Endothelial cell (in vitro differentiated cells): ENCODE measurements at places on chromosomes 2 and 18. TPM values are rescaled to one million over a fixed set of nuclear protein-coding genes. Genes with fewer than 3 reads are reported as not detected.

DNA sequence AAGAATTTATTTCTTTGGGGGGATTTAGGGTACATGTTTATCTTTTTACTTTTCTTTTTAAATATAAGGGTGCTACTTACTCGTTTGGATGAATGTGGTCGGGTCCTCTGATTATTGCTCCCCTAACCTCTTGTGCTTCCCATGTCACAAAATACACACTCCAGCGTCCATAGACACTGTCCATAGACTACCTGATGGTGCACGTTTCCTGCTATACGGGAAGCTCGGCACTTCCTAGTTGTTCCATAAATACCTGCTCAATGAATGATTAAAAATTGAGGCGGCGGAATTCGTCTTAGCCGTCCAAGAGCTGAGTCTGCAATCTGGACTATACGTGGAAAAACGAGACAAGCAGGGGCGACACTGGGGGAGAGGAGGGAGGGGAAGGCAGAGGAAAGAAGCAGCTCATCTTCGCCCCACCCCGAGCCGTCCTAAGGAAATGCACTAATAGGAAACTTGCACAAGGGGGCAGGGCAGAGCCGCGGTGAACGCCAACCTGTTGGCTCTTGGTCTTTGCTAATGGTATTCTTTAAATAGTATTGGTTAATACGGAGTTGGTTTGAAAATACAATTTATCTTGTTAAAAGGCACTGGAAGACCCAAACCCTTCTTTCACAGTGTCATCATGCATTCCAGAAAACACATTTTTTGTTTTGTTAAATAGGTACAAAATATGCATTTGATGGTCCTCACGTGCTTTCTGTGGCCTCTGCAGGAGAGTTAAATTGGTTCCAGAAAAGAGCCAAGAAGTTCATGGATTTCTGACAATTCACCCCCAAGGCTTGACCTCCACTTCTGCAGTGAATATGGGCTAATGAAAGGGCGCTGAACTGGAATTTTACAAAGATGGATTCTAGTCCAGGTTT, 73.0 kb upstream of the KCTD1 start:
- peak overlapping the region; percentile 21 for H3K27ac ChIP-seq
- H3K4me1 ChIP-seq, result peaks cover 9% of the 10 kb centered on the region
- H3K27me3 ChIP-seq, result peaks cover 3% of the 10 kb centered on the region
- peak; percentile 57 for DNase-seq

- no peaks in the 10 kb centered on the region for H3K36me3 ChIP-seq
- H3K27ac ChIP-seq, result peak overlapping the region; percentile 88
- no peak for DNase-seq
These were observed 60.5 kb upstream of the PELI1 start for GRCh38 chr2:64204703-64205102.

DNA sequence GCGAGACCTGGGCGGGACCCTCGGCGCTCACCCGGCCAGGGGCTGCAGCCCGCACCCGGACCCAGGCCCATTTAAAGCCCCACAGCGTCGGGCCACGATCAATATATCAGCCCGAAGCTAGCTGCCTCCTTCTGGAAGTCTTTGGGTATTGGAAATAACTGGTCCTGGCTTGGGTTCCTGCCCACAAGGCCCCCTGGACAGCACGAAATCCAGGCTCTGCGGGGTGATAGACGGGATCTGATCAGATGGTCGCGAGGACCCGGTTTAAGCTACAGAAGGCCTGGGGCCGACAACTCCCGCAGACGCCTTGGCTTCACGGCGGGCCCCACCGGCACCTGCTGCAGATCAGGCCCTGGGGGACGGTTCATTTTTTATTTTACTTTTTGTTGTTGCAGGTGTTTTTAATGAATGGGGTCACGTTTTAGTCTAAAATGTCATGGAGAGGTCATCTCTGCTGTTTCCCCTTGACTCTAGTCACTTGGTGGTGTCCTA, 362 bp upstream of the PSTPIP2 start:
- H3K27me3 ChIP-seq, result peaks cover 7% of the 10 kb centered on the region
- no peak for DNase-seq
- peak overlapping the region; percentile 62 for H3K4me3 ChIP-seq
- H3K27ac ChIP-seq, result no peak overlapping the region

TBR1 gene
- total RNA-seq, result 0.08 TPM

DNA sequence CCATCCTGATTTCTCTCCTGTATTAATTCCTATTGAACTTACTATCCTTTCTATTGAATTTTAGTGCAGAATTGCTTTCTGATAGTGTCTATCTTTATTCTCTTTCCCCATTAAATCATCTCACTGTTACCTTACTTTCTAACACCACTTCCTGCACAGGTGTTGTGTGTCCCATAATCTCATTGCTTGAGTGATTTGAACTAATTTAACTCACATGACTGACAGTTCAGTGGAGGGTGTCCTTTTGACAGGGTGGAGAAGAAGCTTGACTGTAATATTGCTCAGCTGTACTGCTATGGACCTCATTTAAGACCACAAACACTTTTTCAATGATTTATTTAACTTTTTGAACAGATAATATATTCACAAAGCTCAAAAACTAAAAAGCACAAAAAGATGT, 211.8 kb downstream of the NRXN1 start:
- H3K27me3 ChIP-seq, result no peaks in the 10 kb centered on the region
- no peak overlapping the region for H3K27ac ChIP-seq
- H3K36me3 ChIP-seq, result no peaks in the 10 kb centered on the region
- no peaks in the 10 kb centered on the region for H3K4me1 ChIP-seq
- no peak overlapping the region for H3K4me3 ChIP-seq

- H3K36me3 ChIP-seq, result peaks cover 1% of the 10 kb centered on the region
- no peaks in the 10 kb centered on the region for H3K4me1 ChIP-seq
- no peak for DNase-seq
- no peak overlapping the region for H3K4me3 ChIP-seq
These were observed 43.9 kb downstream of the ATIC start for GRCh38 chr2:215355801-215356200.
